Left ventricle myocardium inferior (tissue), 1 donor: ENCODE measurements at places on chromosomes 4 and X.

DNA sequence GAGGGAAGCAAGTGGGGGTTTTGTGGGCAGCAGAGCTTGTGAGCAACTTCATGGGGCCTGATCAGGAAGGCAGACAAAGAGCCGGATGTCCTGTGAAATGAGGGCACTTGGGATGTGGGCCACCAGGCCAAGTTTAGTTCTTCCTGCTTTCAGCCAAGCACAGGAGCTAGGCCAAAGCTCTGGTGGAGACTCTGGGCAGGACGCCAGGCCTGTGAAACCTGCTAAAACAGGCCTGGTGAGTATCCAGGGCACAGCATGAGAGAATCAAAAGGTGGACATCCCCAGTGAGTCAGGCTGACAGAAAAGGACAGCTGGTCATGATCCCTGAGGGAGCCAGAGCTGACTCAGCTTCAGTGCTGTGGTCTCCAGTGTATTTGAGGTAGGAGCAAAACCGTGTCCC lies 95.7 kb downstream of the NPNT start:
- DNase-seq = peak; percentile 85

DNA sequence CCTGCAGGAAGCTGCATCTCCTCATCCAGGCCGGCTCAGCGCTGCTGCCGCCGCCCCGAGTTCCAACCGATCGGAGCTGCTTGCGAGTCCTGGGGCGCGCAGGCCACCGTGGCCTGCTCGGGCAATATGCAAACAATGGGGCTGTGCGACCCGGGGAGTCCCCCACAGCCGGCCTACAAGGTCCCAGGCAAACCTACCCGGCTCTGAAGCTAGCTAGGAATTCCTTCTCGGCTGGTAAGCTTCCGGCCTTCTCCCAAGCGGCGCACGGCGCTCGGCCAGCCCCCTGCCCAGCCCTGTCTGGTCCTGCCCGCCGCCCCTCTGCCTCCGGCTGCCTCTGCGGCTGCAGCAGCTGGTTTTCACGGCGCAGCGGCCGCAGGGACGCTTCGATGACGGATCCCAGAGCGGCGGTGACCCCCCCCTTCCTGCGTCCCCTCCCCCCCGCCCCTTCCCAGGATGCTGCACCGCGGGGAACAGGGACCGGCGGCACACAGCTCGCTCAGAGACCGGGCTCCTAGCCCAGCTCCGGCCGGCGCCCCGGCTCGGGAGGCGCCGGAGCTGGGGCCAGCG lies 59.4 kb downstream of the TSC22D3 start:
- DNase-seq = no peak

DNA sequence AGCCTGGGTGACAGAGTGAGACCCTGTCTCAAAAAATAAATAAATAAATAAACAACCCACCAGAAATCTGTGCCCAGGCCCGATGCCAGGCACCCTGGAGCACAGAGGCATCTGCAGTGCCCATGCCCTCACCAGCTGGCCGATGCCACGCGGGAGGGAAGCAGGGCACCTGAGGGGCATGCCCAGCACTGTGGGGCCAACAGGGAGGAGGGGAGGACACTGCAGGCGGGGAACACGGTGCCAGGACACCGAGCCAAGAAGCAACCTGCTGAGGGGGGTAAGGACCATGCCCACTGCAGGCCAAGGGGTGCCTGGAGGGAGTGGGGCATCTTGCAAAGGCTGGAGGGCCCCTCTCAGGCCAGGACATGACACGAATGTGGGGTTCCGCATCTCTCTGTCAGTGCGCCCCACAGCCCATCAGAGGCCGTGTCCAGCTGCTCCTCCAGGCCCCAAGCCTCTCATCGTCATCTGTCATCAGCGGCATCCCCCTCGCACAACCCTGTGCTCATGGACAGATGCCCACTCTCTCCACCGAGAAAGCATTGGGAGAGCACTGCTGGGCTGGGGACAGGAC lies 13.3 kb upstream of the DUSP9 start:
- no peak for DNase-seq

GRCh38 chr4:26206339-26206738 lies 114.5 kb upstream of the RBPJ start:
- no peak for DNase-seq

GRCh38 chrX:40439625-40440532 lies 140.9 kb upstream of the ATP6AP2 start:
- no peak for DNase-seq

- DNase-seq = no peak
These were observed 13.7 kb downstream of the OCRL start for GRCh38 chrX:129553619-129554288.
